ENCODE measurements at places on chromosomes 7 and 10.
A peak's percentile ranks its signal among the peaks of the same experiment; 100 is the strongest.

DNA sequence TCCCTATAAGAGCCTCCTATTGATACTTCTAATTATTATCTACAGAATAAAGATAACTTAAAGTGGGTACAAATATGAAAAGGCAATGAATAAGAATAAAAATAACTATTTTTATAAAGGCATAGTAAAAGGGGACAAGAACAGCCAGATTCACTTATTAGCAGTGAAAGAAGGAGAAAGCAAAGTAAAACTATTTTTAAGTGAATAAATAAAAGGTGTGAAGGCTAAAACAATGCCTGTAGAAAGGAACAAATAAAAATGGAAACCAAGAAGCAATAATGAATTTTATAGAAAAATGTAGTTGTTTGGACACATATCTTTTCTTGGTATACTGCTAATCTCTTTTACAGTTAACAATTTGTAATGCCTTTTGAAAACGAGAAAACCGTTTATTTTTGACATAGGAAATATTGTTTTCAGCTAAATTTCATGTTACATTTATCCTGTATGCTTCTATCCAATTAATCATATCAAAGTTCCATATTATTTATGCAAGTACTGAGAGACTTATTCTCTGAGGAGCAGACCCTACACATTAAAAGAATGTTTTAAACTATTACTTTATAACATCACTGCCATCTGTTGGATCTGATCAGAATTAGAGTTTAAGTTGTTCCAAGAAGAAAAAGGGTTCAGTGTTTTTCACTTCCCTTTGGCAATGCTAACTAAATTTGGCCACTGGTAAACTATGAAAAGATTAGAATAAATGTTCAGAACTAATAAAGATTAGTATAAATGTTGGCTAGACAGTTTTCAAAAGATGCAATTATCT lies 59.1 kb downstream of the ARMC3 start:
- peak; percentile 13 for DNase-seq

DNA sequence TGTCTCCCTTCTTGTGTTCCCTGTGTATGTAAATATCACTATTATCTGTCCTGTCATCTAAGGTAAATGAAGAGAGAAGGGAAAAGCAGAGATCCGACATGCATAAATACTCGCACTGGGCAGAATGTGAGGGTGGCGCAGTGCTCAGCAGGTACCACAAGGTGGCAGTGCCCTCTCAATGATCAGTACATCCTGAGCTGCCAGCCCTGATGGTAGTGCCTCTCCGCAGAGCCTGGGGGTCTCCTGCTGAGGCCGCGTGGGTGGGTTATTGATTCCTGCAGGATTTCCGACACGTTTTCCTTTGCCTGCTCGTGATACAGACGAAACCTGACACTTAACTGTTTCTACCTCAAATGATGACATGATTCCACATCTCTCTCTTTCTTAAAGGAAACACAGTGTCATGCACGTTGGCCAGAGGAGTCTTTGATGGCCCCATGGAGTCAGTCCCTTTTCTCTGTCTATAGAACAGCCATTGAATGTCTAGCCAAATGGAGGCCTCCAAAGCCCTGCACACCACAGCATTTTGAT lies 19.8 kb downstream of the RGR start:
- DNase-seq = no peak

- DNase-seq = no peak
Measured at GRCh38 chr7:151740081-151740851, 136.6 kb downstream of the PRKAG2 start.

DNA sequence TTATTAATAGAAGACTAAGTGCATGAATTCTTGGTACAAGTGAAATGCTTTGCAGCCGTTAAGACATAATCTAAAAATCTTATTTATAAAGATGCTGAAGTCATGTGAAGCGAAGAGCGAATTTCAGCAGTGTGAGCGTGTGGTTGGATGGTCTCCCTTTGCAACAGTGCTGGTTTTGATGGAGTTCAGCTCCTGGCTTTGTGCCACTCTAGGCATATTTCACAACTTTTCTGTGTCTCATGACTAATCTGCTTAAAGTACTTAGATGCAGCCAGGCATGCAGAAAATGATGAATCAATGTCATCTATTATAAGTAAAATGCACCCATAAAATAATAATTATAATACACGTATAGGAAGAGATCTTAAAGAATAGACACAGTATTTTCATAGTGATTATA lies 107.2 kb upstream of the TCERG1L start:
- peak; percentile 15 for DNase-seq

GRCh38 chr7:17497136-17497535 lies 198.7 kb downstream of the AHR start:
- no peak for DNase-seq

DNA sequence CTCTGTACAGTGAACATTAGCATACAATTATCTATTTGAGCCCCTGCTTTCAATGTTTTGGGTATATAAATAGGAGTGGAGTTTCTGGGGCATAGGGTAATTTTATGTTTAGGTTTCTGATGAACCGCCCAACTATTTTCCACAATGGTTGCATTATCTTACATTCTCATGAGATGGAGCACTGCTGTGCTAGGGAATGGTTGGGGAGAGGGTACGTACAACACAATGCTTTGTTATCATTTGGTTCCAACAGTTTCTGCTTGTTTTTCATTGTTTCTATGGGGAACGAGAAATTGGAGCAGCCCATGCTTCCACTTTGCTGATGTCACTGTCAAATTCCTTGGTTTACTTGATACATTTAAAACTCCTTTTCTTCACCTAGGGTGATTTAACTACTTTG lies 1115.3 kb downstream of the REEP3 start:
- no peak for DNase-seq

DNA sequence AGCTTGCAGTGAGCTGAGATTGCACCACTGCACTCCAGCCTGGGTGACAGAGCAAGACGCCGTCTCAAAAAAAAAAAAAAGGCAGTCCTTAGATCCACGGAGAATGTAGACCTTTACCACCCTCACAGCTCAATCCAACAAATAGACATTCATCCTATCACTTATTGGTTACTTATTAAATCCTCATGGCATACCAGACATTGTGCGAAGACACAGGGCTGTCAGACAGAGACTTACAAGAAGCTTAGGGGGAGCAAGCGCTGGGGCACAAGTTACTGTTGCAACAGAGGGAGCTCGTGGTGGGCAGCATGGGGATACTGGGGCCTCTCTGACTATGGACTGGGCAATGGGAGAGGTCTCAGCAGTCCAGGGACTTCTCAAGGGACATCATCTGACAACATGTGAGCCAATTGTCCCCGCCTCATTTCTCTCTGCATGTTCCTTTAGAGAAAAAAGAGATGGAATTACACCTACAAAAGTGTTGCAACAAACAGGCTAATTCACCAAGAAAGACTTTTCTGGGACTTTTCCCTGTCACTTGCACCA lies 82.8 kb upstream of the TNS3 start:
- no peak for DNase-seq

DNA sequence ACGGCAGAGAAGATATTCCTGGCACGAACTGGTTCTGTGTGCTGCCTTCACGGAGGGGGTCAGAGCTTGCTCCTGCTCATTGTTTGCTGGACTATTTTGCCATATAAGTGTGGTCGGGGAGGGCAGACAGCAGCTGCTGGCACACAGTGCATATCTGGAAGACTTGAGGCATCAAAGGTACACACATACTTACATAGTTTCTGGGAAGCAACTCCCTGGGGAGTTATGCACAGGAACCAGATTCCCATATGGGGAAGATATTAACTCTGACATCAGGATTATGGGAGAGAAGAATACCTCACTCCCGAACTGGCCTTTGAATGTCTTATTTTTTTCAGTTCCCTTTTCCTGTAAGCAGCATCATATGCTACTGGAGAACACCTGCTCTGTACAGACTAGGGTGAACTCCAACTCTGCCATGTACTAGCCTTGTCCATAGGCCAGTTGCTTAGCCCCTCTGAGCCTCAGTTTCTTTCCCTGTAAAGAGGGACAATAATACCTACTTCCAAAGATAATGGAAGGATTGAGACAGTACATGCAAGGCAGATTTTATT lies 41.5 kb downstream of the LGI1 start:
- DNase-seq = no peak

DNA sequence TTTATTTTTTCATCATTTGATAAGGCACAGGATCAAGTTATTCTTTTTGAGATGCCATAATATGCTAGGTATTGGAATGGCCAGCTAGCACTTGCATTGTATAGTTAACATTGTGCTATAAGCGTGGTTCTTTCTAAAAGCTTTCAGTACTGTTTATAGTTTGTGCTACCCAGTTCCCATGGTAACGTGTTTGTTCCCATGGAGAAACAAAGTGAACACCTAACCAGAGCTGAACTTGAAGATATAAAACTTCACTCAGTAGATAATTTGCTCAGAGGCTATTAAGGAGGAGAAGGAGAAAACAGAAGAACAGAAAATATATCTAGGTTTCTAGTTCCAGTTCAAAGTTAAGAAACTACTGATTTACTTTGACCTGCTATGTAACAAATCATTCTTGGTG lies 23.6 kb upstream of the ITGB8 start:
- DNase-seq = no peak

DNA sequence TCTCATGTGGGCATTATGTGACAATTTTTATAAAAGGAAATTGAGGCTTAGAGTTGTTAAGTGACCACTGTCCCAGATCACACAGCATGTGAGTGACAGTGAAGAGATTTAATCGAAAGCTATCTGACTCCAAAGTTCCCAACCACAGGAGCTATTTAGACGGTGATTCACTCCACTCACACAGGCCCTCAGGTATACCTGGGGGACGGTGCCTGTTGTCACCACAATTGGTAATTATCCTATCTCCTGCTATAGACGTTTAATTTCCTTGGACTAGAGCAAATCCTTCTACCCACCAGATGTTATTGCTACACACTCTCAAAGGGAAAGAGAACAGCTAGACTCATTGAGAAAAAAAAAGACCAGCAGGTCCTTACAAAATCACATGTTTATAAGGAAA lies 145.5 kb downstream of the KLF6 start:
- DNase-seq = no peak

GRCh38 chr7:105352018-105352612 lies 36.6 kb downstream of the SRPK2 start:
- peak; percentile 85 for DNase-seq

- DNase-seq = no peak
Measured at GRCh38 chr10:89414879-89415821, 782 bp downstream of the IFIT5 start.

DNA sequence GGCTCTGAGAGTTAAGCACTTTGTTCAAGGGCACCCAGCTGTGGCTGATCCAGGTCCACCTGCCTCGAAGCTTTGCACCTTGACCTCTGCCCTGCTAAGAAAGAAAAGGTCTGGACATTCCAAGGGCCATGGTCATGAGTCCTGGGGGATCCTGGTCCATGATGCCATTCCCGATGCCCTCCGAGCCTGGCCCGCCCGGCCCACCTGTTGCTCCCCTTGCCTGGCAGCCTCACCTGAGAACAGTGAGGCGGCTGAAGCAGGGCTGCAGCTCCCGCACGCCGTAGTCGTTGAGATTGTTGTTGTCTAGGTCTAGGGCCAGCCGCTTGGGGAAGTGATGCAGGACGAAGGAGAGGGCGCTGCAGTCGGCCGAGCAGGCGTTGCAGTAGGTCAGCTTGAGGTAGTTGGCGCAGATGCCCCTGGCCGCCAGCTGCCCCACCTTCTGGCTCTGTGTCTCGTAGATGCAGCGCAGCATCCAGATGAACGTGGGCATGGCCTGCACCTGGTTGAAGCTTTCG lies 27.5 kb downstream of the NOD1 start:
- no peak for DNase-seq

- no peak for DNase-seq
Measured at GRCh38 chr10:113001599-113002448, 51.8 kb downstream of the TCF7L2 start.

GRCh38 chr7:32218741-32219288 lies 148.6 kb upstream of the PDE1C start:
- no peak for DNase-seq

DNA sequence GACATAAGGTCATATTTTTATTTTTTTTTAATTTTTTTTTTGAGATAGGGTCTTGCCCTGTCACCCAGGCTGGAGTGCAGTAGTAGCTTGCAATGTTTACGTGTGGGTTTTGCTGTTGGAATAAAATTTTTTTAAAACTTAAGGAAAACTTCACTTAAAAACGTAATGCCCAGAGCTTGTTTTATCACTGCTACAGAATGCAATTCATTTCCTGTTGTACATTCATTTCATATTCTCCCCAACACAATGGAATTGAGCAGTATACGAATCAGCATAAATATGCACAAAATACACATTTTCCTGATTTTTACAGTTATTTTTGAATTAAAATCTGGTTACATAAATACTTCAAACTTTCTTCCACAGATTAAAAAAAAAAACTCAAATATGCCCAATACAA lies 40.3 kb downstream of the RSU1 start:
- no peak for DNase-seq

DNA sequence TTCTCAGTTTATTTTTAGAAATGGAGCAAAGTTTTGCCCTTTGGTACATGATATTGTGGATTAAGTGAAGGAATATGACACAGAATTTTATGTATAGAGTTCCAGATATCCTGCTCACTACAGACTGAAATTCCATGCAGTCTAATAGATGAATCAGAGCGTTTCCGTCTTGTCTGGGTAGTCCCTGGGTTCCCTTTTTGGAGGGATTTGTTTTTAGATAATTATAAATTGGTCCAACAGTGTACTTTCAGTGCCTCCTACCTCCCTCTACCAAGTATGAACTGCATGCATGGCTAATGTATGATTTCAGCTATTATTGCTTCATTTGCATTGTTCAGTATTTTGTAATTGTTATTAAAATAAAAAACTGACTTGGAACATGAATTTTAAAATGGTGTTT lies 74.4 kb downstream of the SEPTIN7 start:
- no peak for DNase-seq

- peak; percentile 47 for DNase-seq
Measured at GRCh38 chr7:41940760-41941343, 238.0 kb upstream of the INHBA start.

DNA sequence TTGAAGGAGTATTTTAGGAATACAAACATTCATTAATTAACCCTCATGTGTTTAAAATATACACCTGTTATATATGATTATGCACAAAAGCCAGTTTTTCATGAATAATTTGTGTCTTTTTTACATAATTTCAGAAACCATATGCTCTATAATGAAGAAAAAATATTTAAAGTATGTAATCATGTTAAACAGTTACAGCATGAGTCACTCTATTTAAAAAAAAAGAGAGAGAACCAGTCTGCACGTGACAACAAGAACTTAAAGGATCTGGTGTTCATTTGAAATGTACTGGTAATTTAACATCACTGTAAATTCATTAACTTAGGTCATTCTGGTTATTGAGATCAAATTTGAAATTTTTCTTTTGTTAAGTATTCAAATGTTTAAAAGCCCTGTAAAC lies 228.5 kb downstream of the CACNB2 start:
- peak; percentile 16 for DNase-seq

DNA sequence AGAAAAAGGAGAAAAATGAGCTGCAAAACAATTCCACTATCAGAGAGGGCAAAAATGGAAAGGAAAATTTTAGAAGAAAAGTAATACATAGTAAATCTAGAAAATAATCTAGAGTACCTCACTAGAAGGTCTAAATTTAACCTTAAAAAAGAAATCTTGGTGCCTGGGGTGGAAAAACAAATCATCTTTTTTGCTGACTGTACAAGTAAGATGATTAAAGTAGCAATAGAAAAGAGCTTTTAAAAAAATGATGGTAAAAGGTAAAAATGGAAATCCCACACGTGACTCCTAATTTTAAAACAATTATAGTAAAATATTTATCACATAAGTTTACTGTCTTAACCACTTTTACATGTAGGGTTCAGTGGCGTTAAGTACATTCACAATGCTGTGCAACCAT lies 28.8 kb upstream of the GOT1 start:
- no peak for DNase-seq
